ENCODE measurements at places on chromosomes 13 and 19.

GRCh38 chr13:48580185-48580803 lies 47.4 kb upstream of the RCBTB2 start:
- DNase-seq = peak; percentile 36

GRCh38 chr13:90717451-90717936 lies 630.0 kb upstream of the MIR17HG start:
- DNase-seq = peak; percentile 17

GRCh38 chr19:13025819-13026456 lies 30.7 kb downstream of the NFIX start:
- no peak for DNase-seq

- DNase-seq = peak; percentile 6
These were observed 4.7 kb upstream of the GJB2 start for GRCh38 chr13:20197361-20197834.

DNA sequence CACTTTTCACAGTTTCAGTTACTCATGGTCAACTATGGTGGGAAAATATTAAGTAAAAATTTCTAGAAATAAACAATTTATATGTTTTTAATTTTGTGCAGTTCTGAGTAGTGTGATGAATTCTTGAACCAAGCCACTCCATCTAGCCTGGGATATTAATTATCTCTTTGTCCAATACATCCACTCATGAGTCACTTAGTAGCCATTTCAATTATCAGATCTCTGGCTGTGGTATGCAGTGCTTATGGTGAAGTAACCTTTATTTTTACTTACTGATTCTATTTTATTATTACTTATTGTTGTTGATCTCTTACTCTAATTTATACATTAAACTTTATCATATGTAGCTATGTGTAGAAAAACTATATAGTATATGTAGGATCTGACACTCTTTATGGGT lies 128.9 kb upstream of the KLHL1 start:
- no peak for DNase-seq

DNA sequence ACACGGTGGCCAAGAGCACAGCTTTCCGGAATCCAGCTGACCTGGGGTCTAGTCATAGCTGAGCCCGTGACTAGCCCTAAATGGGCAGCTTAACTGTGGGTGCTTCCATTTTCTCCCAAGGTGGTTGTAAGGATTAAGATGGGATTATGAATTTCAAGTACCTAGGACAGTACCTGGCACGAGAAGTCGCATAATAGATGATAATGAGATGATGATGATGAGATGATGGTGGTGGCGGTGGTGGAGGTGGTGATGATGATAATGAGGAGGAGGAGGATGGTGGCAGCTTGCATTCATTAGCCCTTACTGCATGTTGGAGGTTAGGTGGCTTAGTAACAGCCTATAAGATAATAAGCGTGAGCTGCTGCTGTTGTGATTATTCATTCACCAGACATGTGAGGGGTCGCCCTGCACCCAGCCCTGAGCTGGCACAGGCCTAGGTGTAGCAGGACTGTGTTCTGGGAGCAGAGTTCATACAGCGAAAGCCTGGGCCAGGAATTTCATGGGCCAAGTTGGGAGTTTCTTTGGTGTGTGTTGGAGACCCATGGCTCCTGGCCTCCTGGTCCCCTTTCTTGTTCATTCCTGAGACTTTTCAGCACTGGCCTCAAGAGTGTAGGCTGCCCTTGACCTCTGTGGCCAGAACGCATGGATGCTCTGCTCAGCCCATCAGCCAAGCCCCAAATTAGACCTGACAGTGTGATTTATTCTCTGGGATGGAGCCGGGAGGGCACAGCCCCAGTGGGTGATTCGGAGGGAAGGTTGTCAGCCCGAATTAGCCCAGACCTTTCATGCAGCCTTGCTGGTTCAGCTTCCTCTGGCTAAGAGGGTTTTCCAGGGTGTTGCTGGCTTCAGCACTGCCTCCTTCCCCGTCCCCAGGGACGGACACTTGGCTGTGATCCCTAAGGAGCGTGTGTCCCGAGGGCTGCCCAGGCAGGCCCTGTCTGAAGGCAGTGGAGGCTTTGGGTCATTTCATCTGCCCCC lies 128.8 kb downstream of the SIPA1L3 start:
- no peak for DNase-seq

- DNase-seq = no peak
These were observed 292.8 kb downstream of the DCLK1 start for GRCh38 chr13:35838356-35838755.

- DNase-seq = no peak
These were observed 313.4 kb downstream of the OXGR1 start for GRCh38 chr13:96680898-96681297.

DNA sequence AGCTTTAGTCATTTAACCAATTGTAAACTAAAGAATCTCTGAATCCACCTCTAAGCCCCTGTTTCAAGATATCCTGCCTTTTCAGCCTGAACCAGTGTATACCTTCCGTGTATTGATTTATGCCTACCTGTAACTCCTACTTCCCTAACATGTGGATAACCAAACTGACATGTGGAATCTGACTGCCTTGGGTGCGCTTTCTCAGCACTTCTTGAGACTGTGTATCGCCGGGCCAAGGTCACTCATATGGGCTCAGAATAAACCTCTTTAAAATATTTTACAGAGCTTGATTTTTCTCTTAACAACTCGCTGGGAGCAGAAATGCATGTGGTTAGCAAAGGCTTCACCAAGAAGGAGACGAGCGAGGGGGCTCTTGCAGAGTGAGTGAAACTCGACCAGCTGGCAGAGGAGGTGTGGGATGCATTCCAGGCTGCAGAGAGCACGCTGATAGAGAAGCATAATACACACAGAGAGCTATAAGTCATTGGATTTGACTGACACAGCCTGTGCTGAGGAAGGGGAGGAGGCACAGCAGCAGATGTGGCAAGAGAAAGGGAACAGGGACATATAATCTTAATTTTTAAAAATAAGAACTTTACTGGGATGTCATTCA lies 268.2 kb upstream of the MAB21L1 start:
- no peak for DNase-seq

DNA sequence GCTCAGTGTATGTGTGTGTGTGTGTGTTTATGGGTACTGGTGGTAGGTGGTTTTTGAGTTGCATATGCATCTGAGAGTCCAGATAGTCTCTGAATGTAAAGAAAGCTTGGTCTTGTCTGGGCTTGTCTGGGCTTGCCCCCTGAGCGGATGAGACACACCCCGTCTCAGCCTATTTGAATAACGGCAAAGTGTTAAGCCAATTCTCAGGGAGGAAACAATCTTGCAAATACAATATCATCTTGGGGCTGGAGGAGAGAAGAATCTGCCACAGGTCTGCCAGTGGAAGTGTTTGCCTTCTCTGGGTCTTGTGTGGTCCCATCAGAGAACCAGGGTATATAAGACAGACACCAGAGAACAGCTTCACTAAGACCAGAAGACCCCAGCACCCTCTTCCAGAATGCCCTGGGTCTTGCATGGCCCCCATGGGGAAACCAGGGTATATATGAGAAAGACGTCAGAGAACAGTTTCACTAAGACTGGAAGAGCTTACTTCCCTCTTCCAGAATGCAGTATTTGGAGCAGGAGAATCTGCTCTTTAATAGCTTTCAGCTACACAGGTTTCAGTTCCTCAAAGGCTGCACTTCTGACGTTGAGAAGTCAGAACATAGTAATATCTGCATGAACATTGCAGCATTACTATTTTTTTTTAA lies 13.3 kb downstream of the CD70 start:
- DNase-seq = peak; percentile 57

DNA sequence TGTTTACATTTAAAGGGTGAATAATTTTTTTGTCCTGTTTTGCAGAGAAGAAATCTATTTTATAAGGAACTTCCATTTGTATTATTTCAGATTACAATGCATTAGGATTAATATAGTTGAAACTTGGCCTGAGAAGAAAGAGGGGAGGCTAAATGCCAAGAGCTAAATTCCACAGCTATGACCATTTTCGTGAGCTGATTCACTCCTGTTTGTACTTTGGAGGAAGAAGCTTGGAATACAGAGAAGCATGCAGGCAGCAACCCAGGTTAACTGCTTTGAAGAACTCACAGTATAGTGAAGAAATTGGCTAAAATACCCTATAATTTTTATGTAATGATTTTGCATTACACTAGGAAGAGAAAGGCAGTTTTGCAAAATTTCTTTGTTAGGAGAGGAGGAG lies 309.4 kb upstream of the KLF12 start:
- peak; percentile 44 for DNase-seq

DNA sequence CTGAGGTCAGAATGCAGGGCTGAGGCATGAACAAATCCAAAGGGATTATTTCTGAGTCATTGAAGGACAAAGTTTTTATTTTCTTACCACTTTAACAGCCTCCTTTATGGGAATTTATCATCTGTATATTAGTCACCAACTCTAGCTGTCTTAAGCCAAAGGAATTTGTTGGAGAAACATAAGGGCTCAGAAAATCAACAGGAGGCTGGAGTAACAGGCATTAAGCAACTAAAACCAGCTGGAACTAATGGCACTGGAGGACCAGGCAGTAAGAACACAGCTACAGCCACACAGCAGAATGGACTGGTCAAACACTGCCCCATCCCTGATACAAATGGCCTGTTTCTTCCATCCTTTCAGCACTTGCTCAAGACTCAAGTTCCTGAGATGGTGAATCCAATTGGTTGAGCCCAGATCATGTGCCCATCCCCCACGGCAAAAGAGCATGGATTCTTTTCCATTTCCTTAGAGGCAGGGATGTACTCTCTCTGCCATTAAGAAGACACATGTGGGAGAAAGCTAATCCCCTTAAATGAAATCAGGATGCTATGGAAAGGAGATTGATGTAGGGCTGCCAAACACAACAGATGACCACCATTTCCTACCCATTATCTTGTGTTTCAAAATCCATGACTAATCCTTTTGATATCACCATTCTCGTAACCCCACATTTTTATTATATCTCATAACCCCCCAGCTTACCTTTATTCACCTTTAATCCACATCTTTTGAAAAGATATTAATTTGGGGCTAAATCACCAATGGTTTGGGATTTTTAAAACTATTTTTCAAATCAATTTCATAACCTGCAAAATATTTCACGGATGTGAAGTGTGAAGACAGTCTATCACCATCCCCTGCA lies 157.0 kb upstream of the FNDC3A start:
- peak; percentile 91 for DNase-seq

GRCh38 chr19:31943191-31943661 lies 402.2 kb upstream of the ZNF507 start:
- DNase-seq = no peak

DNA sequence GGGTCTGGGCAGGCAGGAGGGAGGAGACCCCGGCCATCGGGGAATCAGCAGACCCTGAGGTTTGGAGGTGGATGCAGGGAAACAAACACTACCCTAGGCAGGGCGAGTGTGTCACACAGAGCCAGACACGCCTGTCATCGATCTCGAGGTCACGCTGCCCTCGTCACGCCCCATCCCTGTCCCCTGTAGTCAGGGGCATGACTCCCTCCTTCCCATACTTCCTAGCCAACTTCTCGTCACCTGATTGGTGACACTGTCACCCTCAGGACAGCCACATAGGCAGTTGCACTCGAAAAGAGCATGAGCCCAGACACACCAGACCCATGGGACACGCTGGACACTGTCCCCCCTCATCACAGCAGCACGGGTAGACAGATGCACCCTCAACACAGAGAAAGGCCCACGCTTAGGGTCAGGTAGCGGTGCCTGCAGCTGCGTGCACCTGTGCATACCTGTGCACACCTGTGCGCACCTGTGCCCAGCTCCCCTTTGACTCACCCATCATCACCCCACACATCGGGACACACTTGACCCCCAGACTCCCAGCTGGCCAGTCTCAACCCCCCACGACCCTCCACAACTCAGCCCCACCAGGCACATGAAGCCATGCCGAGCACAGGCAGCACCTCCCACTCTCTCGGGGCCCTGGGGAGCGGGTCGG lies 11.9 kb downstream of the CILP2 start:
- DNase-seq = no peak

DNA sequence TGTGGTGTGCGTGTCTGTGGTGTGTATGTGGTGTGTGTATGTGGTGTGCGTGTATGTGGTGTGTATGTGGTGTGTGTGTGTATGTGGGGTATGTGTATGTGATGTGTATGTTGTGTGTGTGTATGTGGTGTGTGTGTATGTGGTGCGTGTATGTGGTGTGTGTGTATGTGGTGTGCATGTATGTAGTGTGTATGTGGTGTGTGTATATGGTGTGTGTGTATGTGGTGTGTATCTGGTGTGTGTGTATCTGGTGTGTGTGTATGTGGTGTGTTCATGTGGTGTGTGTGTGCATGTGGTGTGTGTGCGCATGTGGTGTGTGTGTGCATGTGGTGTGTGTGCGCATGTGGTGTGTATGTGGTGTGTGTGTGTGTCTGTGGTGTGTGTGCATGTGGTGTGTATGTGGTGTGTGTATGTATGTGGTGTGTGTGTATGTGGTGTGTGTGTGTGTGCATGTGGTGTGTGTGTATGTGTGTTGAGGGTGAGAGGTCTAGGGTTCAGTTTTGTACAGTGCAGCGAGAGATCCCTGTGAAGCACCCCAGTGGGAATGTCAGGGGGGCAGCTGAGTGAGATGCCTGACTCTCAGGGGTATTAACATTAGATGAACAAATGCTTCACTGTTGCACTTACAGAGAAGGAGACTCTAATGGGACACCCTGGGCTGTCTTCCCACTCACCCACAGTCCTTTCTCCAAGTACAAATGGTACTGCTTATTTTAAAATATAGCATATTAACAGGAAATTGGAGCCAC lies 61.3 kb upstream of the MEDAG start:
- DNase-seq = no peak

DNA sequence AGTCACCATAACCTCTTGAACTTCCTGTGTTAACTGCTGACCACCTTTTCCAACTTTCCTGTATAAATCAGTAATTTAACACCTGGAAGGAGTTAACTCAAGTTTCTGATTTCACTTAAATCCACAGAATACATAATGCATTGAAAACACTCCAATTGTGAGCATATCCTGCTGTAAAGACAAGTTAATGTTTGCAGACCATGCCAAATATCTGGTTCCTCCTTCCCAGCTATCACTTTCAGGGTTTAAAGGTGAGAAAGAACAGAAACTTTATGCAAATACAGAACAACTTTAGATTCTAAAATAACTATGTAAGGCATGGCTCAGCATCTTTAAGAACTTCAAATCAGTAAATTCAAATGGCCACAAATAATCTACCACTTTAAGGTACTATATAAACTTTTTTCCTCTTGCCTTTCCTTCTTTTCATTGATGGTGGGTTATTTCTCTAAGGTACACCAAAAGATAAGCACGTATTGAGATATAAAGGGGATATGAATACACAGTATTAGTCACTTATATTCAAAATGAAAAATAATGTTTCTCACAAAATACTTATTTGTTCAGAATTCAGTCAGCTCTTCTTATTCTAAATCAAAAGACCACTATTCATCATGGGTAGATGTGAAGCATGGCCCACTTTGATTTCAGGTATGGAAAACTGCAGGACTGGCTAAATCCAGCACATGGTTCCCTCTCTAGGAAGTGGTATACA lies 6.6 kb upstream of the TPTE2 start:
- no peak for DNase-seq

GRCh38 chr19:52660981-52661380 lies 22.8 kb upstream of the ZNF83 start:
- no peak for DNase-seq

Data from HFF-Myc (cell line).